Motor neuron (in vitro differentiated cells): ENCODE measurements at places on chromosomes 2 and 18. TPM values are rescaled to one million over a fixed set of nuclear protein-coding genes. Genes with fewer than 3 reads are reported as not detected.

The WDR35 gene
- total RNA-seq, result 12.5 and 12.8 TPM in 2 replicates

The TANC1 gene
- total RNA-seq, result 42.3 and 47.3 TPM in 2 replicates

The MARCHF4 gene
- total RNA-seq, result 0.41 and 0.45 TPM in 2 replicates

The REG3A gene
- total RNA-seq, result 0.54 TPM in 1 of 2 replicates, not detected in the other

The ADAM17 gene
- 30.8 and 34.3 TPM in 2 replicates for total RNA-seq

The SNTG2 gene
- 0.92 and 1.3 TPM in 2 replicates for total RNA-seq

The LYG1 gene
- 0.90 TPM in 1 of 2 replicates, not detected in the other for total RNA-seq

The HRH4 gene
- total RNA-seq, result 0.19 and 0.22 TPM in 2 replicates

The MALL gene
- 0.35 and 0.45 TPM in 2 replicates for total RNA-seq

The IMMT gene
- 65.8 and 66.9 TPM in 2 replicates for total RNA-seq

The KLHL30 gene
- total RNA-seq, result 0.18 and 0.21 TPM in 2 replicates

The FAM124B gene
- total RNA-seq, result 0.09 TPM in 1 of 2 replicates, not detected in the other

The DNER gene
- 46.9 and 47.5 TPM in 2 replicates for total RNA-seq

The NCK2 gene
- 4.5 and 5.5 TPM in 2 replicates for total RNA-seq

The NDUFB3 gene
- 107 and 109 TPM in 2 replicates for total RNA-seq

GRCh38 chr2:67719351-67719750 is 322.2 kb downstream of the ETAA1 start:
- no peak for ATAC-seq

GRCh38 chr2:3604991-3605961 is 10.4 kb downstream of the COLEC11 start:
- peak; percentile 77 for ATAC-seq

- no peak for ATAC-seq
Measured at GRCh38 chr2:74128206-74128605, 19.5 kb downstream of the BOLA3 start.

- no peak for ATAC-seq
Measured at GRCh38 chr2:110707386-110707965, 24.9 kb upstream of the ACOXL start.

- no peak for ATAC-seq
Measured at GRCh38 chr18:75491361-75491760, 63.9 kb upstream of the SMIM21 start.

GRCh38 chr2:25894135-25894830 is 16.0 kb upstream of the ASXL2 start:
- ATAC-seq, result no peak

GRCh38 chr18:49123431-49123830 is 172.7 kb upstream of the SMAD7 start:
- ATAC-seq, result no peak

- ATAC-seq, result no peak
Measured at GRCh38 chr2:172545408-172546075, 10.3 kb upstream of the PDK1 start.

GRCh38 chr18:41009926-41010325 is 945.1 kb upstream of the PIK3C3 start:
- ATAC-seq, result no peak

GRCh38 chr2:218833023-218833609 is 1.5 kb upstream of the PRKAG3 start:
- no peak for ATAC-seq

DNA sequence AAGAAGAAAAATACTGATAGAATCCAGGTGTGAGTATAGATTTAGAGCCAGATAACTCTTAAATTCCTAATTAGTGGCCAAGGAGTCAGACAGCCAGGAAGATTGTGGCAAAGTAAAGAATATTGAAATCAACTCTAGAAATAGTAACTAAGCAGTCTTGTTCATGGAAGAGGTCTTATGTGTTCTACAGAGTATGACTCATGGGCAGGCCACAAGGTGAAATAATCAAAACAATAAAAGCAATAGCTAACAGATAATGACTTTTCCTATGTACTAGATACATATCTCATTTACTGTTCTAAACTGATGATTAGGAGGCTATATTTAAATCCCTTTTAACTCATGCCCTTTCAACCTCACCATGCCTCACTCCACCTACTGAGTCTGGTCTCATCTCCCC is 227.4 kb upstream of the COL3A1 start:
- ATAC-seq, result no peak

- ATAC-seq, result peak; percentile 55
Measured at GRCh38 chr2:216690853-216691741, 4.3 kb downstream of the IGFBP5 start.

GRCh38 chr2:135762022-135762421 is 20.4 kb downstream of the UBXN4 start:
- ATAC-seq, result peak; percentile 51

DNA sequence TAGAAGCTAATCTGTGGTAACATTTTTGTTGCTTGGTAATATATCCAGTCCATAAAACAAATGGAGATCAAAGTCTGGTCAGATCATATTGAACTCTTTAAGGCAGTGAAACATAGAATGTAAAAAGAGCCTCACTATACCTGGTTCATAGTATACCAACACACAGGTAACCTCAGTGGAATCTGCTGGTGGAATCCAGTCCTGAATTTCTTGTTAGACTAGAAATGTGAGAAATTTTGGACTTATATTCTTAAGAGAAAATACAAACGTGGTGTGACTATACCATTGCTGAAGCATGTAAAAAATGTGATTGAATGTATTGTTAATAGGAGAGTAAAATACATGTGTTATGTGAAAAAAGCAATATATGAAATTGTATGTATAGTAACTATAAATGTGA is 46.1 kb upstream of the GRHL1 start:
- no peak for ATAC-seq

DNA sequence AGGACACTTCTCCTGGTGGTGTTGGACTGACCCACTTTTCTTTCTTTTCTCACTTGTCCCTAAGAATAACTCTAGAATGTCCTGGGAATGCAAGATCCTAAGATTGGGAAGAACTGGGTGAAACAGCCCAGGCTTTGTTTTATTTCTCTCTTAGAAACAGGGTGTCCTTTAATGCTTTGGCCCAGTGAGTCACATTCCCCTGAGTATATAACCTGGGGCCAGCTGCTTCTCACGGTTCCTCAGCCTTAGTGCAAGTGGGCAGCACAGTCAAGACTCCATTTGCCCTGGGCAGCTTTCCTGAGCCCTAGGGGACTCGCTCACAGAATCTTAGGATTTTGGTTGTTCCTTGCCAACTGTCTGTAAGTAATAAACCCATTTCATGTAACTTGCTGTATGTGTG is 355.0 kb downstream of the DSC3 start:
- ATAC-seq, result no peak

DNA sequence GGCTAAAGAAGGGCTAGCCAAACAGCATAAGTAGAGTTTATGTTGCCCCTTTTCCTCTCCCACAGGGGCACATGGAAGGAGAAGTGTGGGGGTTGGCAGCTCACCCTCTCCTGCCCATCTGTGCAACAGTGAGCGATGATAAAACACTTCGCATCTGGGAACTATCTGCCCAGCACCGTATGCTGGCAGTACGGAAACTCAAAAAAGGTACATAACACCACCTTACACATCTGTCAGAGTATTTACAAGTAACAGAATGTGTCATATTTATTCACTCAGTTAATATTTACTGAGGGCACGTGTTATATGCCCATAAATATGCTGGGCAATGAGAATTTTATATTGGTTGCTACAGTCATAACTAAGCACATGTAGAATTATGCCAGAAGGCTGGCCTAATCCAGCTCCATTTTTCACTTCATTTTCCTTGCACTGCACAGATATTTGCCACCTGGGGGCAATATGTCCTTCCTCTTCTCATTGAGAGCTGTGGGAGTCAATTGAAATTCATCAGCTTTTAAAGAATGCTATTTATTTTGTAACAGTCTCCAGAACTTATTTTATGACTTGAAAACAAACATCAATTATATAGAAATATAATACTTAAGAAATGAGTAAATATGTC is 150.6 kb downstream of the RTN4 start:
- peak; percentile 41 for ATAC-seq

DNA sequence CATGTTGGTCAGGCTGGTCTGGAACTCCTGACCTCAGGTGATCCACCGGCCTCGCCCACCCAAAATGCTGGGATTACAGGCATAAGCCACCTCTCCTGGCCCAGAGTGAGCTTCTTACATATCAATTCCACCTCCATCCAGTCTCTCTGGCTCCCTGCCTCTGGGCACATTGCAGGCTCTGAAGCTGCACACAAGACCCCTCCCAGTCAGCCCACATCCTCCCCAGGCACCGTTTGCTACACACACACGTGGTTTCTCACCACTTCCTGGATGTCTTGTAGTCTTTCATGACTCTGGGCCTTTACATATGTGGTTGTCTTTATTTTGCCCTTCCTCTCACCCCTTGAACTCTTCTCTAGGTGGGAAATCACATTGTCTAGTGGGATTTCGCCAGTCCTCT is 64.0 kb upstream of the CABLES1 start:
- peak; percentile 34 for ATAC-seq

GRCh38 chr2:42339191-42339912 is 21.7 kb downstream of the COX7A2L start:
- ATAC-seq, result no peak

- no peak for ATAC-seq
Measured at GRCh38 chr2:148602885-148603561, 41.5 kb upstream of the EPC2 start.

DNA sequence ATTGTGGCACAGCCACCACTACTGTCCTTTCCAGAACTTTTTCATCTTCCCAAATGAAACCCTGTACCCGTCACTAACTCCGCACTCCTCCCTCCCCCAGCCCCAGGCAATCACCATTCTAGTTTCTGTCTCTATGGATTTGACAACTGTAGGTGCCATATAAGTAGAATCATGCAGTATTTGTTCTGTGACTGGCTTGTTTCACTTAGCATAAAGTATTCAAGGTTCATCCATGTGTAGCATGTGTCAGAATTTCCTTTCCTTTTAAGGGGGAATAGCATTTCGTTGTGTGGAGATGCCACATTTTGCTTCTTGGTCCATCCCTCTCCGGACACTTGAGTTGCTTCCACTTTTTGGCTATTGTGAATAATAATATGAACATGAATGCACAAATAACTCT is 842 bp upstream of the CKAP2L start:
- no peak for ATAC-seq

DNA sequence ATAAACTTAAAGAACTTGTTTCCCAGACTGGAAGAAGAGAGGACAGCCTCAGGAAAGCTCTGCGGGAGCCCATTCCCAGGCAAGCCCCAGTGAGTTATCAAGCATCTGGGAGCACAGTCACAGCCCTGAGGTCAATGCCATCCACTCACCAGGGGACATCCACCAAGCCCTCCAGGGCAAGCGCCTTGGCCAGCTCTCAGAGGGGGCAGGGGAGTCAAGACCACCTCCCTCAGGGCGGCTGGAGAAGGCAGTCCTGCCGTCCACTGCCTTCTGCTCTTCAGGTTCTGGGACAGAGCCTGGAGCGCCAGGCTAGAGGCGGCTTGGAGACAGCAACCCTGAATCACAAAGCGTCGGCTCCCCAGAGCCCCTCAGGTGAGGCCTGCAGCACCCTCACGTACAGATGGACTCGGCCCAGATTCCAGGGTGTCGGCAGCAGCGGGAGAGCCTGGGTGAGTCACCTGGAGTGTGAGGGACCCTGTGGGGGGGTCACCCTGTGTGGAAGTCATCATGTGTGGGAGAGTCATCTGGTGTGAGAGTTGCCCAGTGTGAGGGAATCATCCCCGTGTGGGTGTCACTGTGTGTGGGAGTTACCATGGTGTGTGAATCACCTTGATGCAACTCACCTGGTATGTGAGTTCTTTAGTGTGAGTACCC is 100.9 kb upstream of the TEX51 start:
- no peak for ATAC-seq

DNA sequence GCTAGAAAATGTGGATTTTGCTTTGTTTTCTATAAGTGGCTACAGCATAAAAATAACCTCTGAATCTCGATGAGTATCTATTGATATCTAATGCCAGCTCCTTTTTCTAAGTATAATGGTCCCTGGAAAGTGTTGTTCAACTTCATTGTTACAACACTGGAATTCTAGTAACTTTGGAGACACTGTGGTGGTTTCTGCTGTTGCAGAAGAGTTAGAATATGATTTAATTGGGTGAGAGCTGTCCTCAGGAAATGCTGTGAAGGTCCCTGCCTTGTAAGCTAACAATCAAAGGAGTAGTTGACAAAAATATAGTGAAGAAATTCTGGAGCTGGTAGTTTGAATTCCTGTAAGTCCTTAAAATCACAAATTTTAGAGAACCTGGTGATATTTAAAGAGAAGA is 62.1 kb downstream of the C18orf63 start:
- no peak for ATAC-seq

DNA sequence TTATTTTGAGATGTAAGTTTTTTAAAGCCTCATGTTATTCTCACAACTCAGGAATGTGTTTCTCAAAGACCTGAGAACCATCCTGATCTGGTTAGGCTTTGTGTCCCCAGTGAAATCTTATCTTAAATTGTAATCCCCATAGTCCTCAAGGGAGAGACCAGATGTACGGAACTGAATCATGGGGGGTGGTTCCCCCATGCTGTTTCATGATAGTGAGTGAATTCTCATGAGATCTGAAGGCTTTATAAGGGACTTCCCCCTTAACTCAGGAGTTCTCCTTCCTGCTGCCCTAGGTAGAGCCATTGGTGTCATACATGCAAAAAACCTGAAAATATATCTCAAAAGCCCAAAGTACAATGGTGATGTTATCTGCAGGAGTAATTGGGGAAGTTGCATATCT is 836.7 kb downstream of the CBLN2 start:
- ATAC-seq, result no peak

- no peak for ATAC-seq
Measured at GRCh38 chr2:96913398-96914202, 43.7 kb upstream of the SEMA4C start.

- ATAC-seq, result no peak
Measured at GRCh38 chr2:108396845-108397244, 19.1 kb downstream of the SULT1C4 start.

DNA sequence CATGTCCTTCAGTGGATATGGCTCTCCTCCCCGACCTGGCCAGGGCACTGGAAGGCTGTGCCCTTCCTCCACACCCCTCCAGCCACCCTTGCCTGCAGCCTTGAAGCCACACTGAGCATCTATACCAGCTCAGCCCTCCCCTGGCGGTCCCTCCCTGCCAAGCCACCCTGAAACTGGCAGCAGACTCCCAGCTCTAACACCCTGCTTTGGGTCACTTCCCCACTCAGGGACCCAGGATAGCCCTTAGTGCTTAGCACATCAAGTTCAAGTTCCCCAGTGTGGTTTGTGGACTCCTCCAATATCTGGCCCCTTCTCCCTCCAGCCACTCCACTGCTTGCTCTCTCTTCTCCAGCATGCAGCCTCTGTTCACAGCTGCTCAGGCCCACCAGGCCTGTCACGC is 89.4 kb downstream of the TNS1 start:
- no peak for ATAC-seq

- no peak for ATAC-seq
Measured at GRCh38 chr2:26612522-26613240, 28.5 kb downstream of the CIB4 start.

- peak; percentile 92 for ATAC-seq
Measured at GRCh38 chr2:39696838-39697237, 31.1 kb downstream of the TMEM178A start.

GRCh38 chr2:136136931-136137330 is 19.0 kb upstream of the CXCR4 start:
- no peak for ATAC-seq
